Hepatocyte (in vitro differentiated cells): ENCODE measurements at places on chromosomes 2 and 18. TPM values are rescaled to one million over a fixed set of nuclear protein-coding genes. Genes with fewer than 3 reads are reported as not detected.

The KIF5C gene
- total RNA-seq = 3.6 and 5.4 TPM in 2 replicates

- H3K27ac ChIP-seq = no peak overlapping the region
- no peak overlapping the region for H3K4me3 ChIP-seq
- H3K4me1 ChIP-seq = peaks cover 4% of the 10 kb centered on the region
- DNase-seq = no peak
- H3K36me3 ChIP-seq = no peaks in the 10 kb centered on the region
Measured at GRCh38 chr2:107028661-107029060, 142.7 kb upstream of the ST6GAL2 start.

DNA sequence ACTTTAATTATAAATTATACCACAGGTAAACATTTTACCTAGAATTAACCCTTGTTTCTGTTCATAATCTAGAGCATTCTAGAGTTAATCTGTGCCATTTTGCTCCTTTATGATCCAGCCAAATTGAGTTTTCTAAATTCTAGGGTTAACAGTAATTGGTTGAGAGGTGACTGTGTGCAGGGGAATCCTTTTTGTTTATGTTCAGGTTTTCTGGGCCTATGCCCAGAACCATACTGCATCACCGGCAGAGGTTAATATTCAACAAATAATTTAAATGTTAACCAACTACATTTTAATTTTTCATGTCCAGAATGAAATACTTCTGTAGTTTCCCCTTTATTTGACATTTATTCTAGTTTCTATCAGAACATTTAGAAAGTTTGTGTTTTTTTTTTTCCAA is 32.3 kb downstream of the CARF start:
- no peaks in the 10 kb centered on the region for H3K4me1 ChIP-seq
- no peak overlapping the region for H3K4me3 ChIP-seq
- no peak overlapping the region for H3K27ac ChIP-seq
- H3K27me3 ChIP-seq = no peaks in the 10 kb centered on the region
- no peaks in the 10 kb centered on the region for H3K36me3 ChIP-seq
- no peak for DNase-seq

GRCh38 chr2:9774266-9774665 is 69.0 kb upstream of the TAF1B start:
- no peaks in the 10 kb centered on the region for H3K36me3 ChIP-seq
- H3K27me3 ChIP-seq = no peaks in the 10 kb centered on the region
- DNase-seq = no peak
- peaks cover 4% of the 10 kb centered on the region for H3K4me1 ChIP-seq
- no peak overlapping the region for H3K4me3 ChIP-seq
